ENCODE measurements at places on chromosomes 2 and 18.

GRCh38 chr2:233456934-233457333 is 102.6 kb downstream of the DGKD start:
- DNase-seq: no peak

DNA sequence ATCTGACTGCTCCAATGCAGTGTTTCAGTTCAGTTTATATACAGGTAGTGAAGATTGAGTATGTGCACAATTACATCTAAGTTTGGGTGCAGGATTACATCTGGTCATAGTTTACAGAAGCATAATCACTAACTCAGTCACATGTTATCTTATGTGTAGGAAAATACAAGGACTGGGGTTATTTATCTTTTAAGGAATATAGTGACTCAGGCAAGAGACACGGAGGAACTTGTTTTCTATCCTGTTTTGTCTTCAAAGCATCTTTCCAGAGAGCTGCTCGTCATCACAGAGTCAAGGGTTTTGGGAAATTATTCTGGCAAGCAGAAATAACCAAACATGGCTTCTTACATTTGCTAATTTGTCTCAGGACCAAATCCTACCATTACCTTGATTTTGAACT is 1371.5 kb upstream of the TMEFF2 start:
- no peak for DNase-seq

DNA sequence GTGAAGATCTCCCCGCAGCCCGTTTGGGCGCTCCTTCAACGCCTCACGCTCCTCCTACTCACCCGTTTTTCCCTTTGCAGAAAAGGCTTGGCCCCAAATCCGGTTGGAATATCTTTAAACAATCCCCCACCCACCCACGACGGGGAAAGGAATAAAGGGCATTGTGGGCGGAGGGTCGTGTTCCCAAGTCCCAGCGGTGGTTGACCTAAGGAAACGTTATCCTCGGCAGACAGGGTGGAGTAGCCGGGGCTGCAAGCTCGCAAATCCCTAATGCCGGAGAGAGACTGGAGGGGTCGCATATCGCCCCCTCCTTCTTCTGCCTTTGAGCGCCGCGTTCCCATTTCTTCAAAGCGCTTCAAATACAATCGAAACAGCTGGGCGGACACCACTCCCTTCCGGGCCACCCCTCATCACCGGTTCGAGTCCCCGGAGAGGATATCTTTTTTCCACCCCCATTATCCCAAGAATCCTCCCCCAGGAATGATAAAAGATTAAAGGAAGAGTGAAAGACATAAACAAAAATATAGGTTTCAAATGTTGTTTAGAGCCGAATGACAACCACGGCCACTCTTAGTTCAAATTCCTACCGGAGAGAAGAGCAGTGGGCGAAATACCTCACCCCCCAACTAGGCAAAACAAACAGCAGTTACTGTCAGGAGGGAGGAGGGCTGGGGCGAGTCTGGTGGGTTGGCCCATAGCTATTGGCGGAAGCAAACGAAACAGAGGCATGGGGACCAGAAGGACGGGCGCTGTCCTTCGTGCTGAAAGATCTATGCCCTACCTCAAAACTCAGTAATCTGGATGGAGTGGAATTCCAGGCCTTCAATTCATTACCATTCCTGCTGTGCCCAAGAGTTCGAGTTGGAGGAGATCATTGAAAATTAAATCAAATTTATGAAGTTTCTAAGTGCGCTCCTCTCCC is 2.8 kb upstream of the GAD1 start:
- DNase-seq: no peak

DNA sequence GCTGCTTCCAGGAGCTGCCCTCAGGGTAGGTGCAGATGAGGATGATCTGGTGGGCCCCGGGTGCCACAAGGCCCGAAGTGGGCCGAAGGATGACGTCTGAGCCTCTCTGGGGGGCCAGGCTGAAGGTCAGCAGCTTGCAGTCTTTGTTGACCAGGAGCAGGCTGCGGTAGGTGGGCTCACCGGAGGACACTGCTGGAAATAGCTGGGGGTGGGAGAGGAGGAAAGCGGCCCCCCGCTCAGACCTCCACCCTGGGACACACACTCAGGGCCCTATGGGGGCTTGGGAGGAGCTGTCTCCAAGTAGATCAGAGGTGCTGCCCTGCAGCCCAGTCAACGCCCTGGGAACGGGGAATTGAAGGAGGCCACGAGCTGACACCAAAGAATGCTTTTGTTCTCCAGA is 17.3 kb downstream of the CFAP65 start:
- DNase-seq: no peak

DNA sequence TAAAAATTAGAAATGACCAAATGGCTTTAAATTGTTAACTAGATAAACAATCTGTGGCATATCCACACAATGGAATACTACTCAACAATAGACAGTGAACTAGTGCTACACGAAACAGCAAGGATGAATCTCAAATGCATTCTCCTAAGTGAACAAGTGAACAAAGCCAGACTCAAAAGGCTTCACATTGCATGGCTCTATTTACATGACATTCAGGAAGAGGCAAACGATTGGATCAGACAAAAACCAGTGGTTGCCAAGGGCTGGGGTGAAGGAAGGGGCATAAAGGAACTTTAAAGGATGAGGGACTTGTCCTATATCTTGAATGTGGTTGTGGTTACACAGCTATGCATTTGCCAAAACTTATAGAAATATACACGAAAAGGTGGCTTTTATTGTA is 184.3 kb downstream of the RPIA start:
- no peak for DNase-seq

GRCh38 chr18:72107647-72108383 is 436.3 kb downstream of the CBLN2 start:
- no peak for DNase-seq

- no peak for DNase-seq
Observed at GRCh38 chr2:239607517-239608191, 206.8 kb upstream of the HDAC4 start.

GRCh38 chr2:215833531-215834162 is 179.7 kb downstream of the MREG start:
- DNase-seq: no peak

DNA sequence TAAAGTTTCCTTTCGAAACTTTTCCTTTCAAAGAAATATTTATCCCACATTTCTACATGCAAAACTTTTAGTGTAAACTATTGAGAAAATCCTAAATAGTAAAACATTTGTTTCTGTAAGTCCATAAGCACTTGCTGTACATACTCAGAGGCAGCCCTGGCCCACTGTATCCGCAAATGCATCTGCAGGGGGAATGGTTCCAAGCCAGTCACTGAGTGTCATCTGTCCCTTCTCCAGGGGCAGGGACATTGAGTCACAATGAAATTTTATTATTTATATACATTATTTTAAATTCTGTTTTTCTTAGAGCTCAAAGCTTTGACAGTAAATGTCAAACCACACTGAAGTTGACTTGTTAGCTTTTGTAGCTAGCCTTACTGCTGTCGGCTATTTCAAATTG is 367.2 kb downstream of the MTX2 start:
- no peak for DNase-seq

GRCh38 chr2:209917154-209917771 is 85.2 kb upstream of the RPE start:
- DNase-seq: no peak

- DNase-seq: no peak
Observed at GRCh38 chr2:42169874-42170521, 845 bp downstream of the EML4 start.

GRCh38 chr2:122707224-122707824 is 951.9 kb downstream of the TSN start:
- no peak for DNase-seq

DNA sequence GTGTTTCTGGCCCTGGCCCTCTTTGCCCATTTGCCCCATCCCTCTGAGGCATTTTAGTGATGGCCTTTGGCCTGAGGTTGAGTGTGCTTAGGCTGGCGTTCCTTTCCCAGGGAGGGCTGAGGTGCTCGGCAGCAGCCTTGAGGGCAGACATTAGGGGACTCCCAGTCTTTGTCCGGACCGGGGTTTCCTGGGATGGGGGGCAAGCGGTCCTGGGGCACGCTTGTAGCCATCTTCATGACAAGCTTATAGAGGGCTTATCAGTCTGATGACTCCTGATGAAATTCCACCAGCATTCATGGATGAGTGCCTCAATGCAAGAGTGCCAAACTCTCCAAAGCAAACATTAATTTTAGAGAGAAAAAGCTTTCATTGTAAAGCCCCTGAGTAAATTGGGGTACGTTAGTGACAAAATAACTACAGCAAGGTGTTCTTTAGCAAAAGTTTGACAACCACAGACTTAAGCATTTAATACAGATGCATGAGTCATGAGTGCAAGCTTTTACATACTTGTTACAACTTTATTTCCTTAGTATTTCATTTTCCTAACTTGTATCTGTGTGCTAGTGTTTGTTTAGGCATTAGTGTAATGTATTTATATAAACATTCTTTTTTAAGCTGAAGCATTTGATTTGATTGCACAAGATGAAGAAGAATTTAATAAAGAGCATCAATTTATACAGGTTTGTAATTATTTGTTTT is 45.6 kb downstream of the CEP192 start:
- no peak for DNase-seq

- no peak for DNase-seq
Observed at GRCh38 chr2:200054681-200055468, 99.5 kb downstream of the MAIP1 start.

GRCh38 chr2:199716807-199717586 is 134.0 kb downstream of the FTCDNL1 start:
- DNase-seq: no peak

- no peak for DNase-seq
Observed at GRCh38 chr2:226818930-226819329, 16.9 kb upstream of the RHBDD1 start.

DNA sequence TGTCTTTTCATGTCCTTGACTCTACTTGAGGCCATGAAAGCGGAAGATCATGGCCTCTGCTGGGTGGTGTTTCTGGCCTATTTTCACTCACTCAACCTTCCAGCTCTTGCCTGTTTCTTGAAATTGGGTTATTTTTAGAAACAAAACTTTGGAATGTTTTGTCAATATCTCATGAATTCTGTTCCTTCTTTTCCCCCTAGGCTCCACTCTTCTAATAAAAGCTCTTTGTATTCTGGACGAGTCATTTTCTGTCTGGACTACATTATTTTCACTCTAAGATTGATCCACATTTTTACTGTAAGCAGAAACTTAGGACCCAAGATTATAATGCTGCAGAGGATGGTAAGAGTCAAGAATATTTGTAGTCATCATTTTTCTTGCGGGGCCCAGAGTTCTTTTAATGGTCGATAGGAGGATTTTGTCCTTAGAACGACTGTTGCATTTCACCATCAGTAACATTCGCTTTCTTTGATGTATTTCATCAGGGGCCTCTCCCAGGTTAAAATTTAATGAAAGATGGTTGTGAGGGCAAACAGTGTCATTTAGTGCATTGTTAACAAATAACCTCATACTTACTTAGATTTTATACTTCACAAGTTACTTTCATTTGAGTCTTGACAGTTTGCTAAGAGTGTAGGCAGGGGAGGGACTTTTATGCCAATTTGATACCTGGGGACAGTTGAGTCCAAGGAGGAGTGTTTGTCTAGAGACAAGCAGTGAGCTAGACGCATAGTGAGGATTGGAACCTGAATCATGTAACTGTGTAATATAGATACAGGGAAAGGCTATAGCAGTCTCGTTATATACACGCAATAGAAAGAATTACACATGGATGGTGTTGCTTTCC is 64.6 kb downstream of the TRPM8 start:
- DNase-seq: no peak

DNA sequence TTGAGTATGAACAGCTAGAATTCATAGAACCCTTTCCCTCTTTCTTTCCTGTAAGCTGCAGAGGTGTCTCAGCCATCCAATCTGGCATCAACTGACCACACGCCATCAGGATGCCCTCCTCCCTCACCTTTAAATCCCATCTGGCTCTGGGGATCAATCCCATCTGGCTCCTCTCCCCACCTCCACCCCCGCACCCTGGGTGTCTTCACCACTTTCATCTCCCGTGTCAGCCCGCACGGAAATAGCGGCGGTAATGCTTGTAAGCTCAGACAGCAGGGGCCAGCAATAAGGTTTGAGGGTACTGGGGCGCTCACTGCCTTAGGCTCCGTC is 508 bp upstream of the TUBA4B start:
- no peak for DNase-seq

- DNase-seq: no peak
Observed at GRCh38 chr2:240433973-240434727, 1.3 kb upstream of the GPC1 start.

DNA sequence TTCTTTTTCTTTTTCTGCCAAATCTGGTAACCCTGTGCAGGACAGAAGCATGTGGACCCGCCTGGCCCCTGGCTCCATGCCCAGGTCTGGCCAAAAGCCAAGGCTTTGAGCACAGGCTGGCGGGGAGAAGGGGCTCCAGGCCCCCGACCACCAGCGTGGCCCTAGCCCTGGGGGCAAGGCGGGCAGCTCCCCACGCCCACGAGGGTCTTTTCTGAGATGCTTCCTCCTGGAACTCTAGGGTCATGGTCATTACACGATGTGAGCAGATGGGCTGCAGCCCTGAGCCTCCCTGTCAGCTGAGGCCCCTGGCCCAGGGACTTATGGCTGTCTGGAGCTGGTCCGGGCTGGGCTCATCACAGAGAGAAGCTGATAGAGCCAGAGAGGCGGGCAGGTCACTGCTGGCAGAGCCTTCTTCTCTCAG is 5.7 kb upstream of the OTOS start:
- DNase-seq: no peak

- no peak for DNase-seq
Observed at GRCh38 chr2:137190411-137191195, 425.3 kb downstream of the THSD7B start.

DNA sequence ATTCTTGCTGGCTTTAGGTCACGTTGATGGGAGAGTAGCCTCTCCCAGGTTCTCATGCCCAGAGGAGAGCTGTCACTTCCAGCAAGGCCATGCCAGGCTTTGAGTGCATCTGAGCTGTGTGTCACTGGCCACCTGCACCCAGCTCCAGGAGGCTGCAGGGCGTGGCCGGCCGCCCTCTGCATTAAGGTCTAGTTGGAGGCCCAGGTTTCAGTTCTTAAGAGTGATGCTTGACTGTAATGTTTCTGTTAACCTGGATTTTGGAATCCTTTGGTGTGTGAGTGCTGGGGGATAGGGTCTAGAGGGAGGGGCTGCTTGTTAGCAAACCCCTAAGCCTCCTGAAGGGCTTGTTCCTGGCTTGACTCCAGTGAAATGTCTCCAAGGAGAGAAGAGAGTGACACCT is 140.1 kb downstream of the ACOXL start:
- no peak for DNase-seq

DNA sequence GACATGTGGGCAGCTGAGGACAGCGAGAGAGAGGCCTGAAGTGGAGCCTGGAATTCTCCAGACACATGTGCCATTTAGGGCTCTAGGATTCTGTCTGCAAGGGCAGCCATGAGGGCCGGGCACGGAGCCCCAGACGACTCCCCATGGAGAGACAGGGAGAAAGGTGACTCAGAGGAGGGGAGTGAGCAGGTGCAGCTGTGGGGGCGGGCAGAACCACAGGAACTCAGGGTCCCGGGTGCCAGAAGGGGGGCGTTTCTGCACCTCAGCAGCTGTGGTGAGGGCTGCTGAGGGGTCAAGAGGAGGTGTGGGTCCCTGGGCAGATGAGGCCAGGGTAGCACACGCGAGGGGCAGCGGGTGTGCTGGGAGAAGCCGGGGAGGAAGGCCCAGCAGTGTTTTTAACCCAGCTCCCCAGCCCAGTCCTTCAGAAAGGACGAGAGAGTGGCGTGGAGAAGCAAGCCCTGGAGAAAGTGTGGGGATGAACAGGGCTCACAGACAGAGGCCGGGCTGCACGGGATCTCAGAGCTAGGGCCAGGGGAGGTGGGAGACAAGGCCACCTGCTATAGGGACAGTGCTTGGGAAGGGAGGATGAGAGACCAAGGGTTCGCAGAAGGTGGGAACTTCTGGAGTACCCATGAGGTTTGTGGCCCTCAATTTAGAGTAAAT is 7.6 kb downstream of the GPR17 start:
- DNase-seq: no peak

- DNase-seq: no peak
Observed at GRCh38 chr2:220940646-220941045, 631.5 kb downstream of the EPHA4 start.

GRCh38 chr2:187966924-187967323 is 324.8 kb upstream of the GULP1 start:
- no peak for DNase-seq
